AG09319 (cell line): ENCODE measurements at places on chromosomes 12 and 14.

- no peak for DNase-seq
These were observed 1.7 kb upstream of the HOXC4 start for GRCh38 chr12:54051874-54052437.

DNA sequence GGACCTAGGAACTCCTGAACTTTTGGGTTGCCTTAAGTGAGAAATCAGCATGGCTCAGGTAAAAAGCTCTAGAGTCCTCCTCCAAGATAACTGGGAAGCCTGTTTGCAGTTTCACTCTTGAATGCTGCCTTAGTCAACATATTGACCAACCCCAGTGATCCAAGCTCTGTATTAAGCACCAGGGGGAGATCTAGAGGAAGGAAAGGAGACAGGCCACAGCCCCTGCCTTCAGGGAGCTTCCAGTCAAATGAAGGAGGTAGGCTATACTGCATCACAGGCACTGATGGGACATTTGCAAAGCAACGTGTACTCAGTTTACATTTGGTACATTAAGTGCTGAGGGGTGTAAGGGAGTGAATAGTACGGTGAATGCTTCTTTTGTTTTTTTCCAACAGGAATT, 1.2 kb upstream of the CSAD start:
- no peak for DNase-seq

DNA sequence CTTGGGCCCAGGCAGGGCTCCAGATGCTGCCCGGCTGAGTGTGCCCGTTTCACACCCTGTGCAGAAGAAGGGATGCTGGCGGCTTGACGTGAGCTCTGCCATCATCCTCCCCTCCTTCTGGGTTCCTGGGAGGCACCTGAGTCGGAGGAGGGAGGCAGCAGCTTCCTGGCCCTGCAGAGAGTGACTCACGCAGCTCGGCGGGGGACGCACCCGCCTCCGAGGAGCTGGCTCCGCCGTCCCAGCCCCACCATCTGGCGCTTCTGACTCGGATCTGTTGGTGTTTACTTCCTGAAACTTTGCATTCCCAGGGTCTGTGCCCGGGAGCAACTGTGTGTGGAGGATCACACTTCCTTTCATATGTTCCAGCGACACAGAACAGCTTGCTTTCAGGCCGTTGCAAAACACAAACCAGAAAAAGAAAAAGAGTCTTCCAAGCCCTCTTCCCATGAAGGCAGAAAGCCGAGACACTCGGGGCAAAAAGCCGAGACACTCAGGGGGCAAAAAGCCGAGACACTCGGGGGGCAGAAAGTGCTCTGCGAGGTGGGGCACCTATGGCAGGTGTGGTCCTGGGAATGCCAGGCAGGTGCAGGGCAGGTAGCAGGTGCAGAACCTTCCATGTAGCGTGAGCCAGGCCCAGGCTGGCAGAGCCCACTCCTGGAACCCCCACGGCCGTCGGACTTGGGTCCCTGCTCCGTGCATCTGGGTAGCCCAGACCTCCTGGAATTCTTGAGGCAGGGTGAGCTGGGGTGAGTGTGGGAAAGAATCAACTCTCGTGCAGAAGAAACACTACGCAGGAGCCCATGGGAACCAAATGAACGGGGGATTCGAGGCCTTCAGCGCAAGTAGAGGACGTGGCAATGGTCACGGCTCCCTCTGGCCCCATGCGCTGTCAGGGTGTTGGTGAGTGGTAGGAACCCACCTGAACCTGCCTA, 27.6 kb upstream of the GALNT9 start:
- DNase-seq = no peak

- DNase-seq = no peak
These were observed 134.2 kb downstream of the SMOC1 start for GRCh38 chr14:70013271-70013873.

DNA sequence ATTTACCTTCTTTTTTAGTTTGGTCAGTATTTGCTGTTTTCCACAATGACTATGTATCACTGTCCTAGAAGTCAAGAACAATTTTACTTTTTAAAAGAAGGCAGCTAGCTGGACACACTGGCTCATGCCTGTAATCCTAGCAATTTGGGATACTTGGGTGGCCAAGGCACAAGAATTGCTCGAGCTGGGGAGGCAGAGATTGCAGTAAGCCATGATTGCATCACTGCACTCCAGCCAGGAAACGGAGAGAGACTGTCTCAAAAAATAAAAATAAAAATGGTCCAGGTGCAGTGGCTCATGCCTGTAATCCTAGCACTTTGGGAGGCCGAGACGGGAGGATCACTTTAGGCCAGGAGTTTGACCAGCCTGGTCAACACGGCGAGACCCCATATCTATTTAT, 28.3 kb downstream of the MDM1 start:
- no peak for DNase-seq

DNA sequence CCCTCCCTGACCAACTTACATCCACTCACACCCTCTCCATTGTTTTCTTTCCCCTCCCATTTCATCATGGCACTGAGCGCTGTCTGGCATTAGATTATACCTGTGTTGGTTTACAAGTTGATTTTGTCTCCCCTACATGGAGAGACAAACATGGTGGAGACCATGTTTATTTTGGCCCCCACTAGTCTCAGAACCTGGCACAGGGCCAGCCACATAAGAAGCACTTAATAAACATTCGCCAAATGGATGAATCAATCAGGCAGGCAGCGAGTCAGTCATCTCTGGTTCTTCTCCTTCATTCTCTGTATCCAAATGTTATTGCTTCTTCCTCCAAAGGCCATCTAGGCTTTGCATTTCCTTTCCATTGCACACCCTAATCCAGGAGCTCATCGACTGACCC, 177.4 kb downstream of the DPF3 start:
- DNase-seq = no peak
